ENCODE measurements at places on chromosomes 7 and 10.

DNA sequence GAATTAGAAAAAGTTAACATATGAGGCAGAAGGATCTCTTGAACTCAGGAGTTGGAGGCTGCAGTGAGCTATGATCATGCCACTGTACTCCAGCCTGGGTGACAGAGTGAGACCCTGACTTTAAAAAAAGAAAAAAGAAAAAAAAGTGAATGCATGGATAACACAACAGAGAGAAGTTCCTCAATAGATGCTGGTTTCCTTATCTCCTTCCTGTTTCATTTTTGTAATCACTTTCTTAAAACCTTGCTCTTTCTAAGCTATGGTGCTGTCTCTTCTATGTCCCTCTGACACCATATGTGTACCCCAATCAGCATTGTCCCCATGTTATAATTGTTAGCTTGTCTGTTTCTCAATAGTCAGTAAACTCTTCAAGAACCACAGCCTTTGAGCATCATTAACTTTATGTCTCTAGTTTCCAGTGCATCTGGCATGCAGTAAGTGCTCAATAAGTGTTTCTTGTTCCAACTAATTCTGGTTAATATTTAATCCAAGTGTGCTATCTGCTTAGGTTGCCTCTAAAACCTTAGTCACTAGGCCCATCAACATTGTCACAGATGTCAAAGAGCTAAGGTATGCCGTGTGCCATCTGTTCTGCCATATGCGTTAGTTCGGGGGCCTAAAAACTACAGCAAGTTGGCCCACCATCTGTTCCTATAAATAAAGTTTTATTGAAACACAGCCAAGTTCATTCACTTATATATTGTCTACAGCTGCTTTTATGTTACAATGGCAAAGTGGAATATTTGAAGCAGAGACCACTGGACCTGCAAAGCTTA lies 36.2 kb downstream of the MPP7 start:
- no peak for DNase-seq

DNA sequence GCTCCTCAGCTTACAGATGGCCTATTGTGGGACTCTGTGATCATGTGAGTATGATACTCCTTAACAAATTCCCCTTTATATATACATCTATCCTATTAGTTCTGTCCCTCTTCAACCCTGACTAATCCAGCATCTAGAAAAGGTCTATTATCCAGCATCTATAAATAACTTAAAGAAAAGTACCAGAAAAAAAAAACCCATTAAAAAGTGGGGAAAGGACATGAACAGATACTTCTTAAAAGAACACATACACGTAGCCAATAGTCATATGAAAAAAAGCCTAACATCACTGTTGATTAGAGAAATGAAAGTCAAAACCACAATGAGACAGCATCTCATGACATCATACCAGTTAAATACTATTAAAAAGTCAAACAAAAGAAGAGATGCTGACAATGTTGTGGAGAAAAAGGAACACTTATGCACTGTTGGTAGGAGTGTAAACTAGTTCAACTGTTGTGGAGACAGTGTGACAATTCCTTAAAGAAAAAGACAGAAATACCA lies 549.5 kb upstream of the GRM3 start:
- no peak for DNase-seq

DNA sequence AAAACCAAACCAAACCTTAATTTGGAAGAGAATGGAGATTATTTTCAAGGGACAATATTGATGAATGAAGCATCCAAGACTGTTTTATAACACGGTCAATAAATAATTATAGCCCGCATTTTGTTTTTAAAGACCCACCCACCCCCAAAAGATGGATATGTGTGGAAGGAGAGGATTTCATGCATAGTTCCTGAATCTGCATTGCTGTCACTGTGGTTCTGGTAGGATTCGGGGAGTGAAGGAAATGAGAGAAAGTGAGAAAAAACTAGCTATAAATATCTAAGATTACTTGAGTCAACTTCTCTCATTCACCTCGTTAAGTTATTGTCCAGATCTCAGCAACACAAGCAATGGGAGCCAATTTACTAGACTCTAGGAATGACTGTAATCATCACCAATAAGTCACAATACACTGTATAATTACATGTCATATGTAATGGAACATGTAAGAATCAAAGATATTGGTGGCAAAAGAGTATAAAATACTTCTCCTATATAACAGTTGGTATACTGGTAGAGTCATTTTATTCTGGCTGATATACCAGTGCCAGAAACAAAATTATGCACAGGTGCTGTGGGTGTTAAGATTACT lies 30.2 kb downstream of the NAMPT start:
- DNase-seq, result no peak

GRCh38 chr7:101612885-101613515 lies 16.1 kb downstream of the MYL10 start:
- no peak for DNase-seq

GRCh38 chr7:2282185-2282751 lies 32.0 kb downstream of the SNX8 start:
- no peak for DNase-seq

DNA sequence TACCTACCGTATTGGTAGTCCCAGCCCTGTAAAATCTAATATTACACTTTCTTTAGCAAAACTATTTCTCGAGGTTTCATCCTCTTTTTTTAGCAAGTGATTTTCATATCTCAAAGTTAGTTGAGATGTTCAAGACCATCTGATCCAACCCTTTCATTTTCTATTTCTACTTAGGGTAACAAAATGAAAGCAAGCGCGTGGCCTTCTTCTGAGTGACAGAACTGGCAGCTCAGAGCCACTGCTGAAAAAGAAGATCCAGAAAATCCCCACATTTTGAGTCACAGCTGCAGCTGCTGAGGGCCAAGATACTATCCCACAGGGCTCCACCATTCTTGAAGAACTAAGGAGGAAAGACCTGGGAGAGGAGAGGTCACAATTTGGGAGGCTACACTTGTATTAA lies 24.8 kb upstream of the ZNF800 start:
- DNase-seq, result no peak

GRCh38 chr10:94546049-94546900 lies 687 bp downstream of the HELLS start:
- DNase-seq, result no peak

GRCh38 chr10:33381451-33382215 lies 47.2 kb upstream of the NRP1 start:
- DNase-seq, result no peak

- no peak for DNase-seq
Measured at GRCh38 chr7:29806995-29807841, 910 bp downstream of the WIPF3 start.

- DNase-seq, result no peak
Measured at GRCh38 chr7:37986908-37987330, 66.5 kb downstream of the EPDR1 start.

GRCh38 chr10:7444551-7445121 lies 33.8 kb upstream of the SFMBT2 start:
- DNase-seq, result no peak

DNA sequence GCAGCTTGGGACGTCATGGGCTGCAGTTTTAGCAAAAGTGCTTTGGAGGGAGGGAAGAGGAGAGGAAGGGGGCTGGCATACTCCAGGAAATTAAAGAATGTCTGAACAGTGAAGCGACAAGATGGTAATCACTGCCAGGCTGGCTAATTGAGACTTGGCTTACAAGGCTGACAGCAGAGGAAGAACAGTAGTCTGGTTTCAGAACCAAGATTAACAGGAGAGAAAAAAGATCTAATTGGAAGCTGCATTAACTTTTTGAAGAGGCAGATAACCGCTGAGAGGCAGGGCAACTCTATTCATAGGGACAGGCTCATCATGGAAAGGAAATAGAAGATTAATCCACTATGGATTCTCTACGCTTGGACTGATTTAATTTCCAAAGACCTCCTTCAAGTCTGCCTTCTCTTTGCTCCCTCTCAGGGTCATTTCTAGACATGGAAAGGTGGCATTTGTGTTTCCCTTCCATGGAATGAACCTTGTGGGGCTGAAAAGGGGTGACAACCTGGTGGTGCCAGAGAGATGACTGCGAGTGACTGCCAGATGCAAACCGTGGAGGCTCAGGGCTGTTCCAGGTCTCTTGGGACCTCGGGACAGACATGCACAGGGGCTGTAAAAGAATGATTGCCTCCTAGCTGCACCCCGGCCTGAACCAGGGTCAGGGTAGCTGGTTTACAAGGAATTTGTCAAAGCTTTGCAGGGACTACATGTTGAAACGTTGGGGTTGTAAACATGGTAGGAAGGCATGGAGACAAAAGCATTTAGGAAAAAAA lies 210.2 kb upstream of the NPY start:
- no peak for DNase-seq

DNA sequence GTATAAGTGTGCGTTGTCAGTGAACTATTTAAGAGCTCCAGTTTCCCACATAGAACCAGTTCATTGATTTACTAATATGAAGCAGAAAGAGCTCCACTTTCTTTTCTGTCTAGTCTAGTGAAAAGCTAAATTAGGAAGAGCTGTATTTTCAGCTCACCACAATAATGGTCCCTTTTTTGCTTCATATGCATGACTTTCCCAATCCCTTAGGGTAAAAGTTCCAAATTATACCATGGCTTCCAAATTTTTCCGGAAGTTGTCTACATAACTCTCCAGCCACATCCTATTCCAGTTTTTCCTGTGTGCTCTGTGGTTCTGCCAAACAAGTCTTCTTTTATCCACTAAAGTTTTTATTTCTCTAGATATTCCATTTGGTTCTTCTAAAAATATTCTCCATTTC lies 685.2 kb downstream of the REEP3 start:
- DNase-seq, result no peak

DNA sequence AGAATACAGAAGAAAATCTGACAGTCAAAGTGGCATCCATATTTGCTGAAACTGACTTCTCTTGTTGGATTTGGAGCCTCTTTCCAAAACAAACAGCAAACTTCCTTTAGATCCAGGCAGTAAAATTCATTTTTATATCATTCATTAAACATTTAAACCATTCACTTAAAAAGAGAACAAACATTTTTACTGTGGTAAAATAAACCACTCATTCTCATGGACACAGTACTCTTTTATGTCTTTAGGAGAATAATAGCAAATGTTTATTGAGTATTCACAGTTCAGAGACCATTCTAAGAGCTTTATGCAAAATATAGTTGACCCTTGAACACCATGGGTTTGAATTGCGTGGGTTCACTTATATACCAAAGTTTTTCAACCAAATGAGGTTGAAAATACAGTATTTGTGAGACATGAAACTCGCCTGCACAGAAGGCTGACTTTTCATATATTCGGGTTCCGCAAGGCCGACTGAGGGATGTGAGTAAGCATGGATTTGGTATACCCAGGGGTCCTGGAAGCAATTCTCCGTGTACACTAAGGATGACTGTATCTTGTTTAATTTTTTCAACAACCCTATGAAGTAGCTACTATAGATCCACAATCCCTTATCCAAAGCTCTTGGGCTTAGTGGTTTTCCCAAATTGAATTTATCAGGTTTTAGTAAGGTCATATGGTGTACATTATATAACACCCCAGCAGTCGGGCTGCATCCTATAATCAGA lies 49.1 kb downstream of the ATXN7L1 start:
- DNase-seq, result no peak

GRCh38 chr7:17118412-17118811 lies 180.0 kb upstream of the AHR start:
- DNase-seq, result no peak

DNA sequence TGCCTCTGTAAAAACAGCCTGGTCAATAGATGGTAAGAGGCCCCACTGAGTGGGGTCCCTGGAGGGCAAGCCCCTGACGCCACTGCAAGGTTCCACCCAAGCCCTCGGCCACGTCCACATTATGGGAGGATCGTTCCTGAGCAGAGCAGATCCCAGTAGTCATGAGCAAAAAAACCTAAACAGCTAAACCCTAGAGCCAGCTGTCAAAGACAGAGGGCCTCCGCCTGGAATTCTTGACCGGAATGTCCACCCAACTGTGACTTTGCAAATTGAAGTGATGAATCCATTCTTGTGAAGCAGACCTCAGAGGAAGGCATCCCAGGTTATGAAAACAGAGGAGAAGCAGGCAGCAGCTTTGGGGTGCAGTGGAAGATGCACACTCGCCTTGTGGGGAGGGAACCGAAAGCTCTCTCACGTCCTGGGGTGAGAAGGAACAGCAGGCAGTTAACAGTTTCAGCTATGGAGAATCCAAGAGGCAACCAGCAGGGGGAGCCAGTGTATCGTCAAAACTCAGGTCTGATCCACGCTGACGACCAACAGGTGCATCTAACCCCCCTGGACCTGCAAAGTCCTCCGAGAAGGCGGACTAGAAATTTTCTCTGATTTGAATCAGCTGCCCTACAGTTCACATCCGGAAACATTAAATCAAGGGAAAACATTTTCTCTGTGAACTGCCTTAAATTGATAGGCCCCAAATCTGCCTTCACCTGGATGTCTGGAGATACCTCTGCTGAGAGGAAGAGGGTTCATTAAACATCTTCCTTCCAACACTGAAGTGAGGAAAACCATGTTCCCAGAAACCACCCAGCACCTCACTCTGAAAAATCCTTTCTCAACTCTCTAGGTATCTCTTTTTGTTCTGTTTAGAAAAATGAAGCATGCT lies 139.1 kb upstream of the PFKP start:
- DNase-seq, result peak; percentile 37

DNA sequence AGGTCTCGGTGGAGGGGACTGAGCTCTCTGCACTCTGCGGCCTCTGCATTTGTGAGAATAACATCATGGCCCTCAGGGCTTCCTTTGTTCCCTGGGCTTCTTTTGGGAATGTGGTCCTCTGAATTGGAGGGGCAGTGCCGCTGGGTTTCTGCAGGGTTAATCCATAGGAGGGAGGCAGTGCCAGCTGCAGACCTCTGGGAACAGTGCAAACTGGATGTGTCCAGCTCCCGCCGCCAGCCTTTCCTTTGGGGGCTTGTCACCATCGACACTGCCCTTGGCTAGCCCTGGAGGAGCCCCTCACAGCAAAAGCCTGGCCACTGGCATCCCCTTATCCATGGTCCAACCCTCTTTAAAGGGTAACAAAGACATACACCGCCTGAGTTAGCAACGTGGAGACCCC lies 174.0 kb downstream of the WDR37 start:
- DNase-seq, result no peak

DNA sequence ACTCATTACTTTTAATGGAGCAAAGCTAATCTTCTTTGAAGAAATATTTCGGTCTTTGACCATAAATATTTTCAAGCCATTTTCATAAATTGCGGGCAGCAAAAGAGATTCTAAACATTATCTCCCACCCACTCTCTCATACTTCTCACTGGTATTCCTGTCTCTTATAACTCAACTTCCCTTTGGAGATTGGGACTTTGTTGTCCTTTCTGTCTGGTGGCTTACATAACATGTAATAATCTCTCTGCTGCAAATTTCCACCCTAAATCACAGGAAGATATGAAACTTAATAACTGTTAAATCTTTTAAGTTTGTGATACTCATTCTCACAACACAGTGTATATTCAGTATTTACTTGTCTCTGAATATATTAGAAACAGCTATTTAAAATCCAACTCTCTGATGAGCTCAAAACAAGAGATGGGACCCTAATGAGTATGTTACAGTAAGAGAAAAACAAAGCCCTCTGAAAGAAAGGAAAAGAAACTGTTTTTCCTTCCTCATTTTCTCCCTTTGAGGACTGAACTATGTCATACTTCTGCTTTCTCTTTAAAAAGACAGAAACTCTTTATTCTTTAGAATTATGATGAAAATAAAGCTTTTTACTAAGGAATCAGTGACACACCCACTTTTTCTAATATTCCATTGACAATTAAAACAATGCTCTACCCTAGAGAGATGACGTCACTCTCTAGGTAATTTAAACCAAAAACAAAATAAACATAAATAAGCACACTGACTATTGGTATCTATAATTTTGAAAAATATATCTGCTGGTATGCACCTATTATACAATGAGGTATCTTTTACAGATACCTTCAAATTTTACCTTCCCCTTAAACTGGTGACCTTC lies 14.7 kb downstream of the CALCR start:
- DNase-seq, result no peak

- no peak for DNase-seq
Measured at GRCh38 chr10:101920546-101920945, 76.9 kb upstream of the KCNIP2 start.

All from activated CD4-positive, alpha-beta T cell treated with anti-CD3 and anti-CD28 coated beads, Interleukin-2, amount 50 U/mL, for 24 hours (primary cell).